ENCODE measurements at places on chromosomes 2 and 18.

DNA sequence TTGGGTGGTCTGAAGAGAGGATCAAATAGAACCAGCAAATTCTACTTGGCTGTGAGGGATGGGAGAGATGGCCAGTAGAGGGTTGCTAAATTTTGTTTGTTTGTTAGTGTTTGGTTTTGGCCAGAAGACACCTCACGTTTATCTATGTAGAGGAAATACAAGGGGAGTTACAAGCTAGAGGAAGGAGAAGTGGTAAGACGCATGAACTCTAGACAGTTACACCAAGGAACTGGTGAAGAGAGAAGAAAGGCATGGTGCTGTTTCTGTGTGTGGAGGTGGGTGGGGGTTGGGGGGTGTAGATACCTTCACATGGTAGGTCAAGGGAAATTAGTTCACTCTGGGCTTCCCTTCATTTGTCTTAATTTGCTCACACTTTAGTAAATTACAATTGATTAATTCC lies 25.6 kb downstream of the RASGRP3 start:
- DNase-seq: no peak

DNA sequence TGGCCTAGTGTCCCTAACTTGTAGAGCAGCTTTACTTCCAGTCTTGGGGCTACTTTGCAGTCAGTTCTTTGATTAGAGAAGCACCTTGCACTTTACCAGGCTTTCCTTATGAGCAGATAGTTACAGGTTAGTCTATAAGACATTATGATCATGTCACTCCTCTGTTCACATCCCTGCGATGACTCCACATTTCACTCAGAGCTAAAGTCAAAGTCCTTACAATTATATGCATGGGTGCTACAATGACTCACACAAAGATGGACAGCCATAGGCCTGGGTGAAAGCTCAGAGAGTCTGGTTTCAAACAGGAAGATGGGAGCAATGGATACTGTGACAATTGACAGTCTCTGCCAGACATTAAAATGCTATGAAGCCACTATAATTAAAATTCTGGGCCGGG lies 27.1 kb upstream of the SSB start:
- DNase-seq: no peak

DNA sequence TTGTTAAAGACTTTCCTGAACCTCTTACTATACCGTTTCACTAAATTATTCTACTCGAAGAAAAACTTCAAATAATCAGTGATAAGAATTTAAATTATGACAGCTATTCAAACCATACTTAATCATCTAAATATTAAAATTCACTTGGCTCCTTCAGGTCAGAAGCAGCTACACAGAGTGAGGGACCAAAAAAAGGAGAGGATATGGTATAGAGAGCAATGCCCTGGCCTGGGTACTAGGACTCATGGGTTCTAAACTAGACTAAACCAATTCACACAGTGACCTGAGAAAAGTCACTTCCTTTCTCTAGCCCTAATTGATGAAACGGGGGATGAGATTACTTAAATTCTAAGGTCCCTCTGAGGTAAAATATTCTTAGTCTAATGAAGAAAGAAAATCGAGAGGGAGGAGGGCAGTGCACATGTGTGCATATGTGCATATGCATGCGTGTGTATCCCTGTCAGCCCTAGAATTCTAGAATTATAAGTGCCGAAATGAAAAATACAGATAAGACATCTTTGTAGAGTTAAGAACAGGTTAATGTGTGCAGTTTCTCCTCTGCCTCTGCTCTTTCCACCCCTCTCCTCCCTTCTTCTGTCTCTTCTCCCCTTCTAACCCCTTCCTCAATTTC lies 11.2 kb downstream of the STRN start:
- no peak for DNase-seq

DNA sequence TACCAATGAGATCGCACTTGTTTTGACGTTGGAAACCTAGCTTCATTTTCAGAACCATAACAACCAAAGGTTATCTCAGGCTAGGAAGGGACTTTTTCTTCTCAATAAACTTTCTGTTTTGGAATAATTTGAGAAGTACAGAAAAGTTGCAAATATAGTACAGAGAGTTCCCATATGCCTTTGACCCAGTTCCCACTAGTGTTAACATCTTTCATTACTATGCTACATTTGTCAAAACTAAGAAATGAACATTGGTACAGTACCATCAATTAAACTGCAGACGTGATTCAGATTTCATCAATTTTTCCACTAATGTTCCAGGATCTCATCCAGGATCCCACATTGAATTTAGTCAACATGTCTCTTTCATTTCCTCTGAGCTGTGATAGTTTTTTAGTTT lies 111.6 kb downstream of the ATL2 start:
- no peak for DNase-seq

- no peak for DNase-seq
Observed at GRCh38 chr2:8922431-8922830, 81.1 kb downstream of the MBOAT2 start.

DNA sequence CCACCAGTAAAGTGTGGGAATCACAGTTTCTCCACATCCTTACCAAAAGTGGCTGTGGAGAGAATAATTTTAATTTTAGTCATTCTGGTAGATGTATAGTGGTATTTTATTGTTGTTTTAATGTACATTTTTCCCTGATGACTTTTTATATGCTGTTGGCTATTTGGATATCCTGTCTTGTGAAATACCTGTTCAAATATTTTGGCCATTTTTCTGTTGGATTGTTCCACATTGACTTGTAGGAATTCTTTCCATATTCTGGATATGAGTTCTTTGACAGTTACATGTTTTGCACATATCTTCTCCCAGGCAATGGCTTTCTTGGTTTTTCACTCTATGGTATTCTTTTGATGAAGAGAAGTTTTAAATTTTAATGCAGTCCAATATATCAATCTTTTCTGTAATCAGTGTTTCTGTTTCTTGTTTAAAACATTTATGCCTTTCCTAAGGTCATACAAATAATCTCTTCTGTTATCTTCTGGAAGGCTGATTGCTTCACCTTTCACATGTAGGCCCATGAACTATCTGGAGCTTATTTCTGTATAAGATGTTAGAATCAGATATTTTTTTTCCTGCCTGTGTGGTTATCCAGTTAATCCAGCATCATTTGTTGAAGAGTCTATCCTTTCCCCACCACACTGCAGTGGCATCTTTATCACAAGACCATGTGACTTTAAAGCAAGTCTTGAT lies 19.0 kb downstream of the AFTPH start:
- no peak for DNase-seq

Data from DMS 273 treated with DMSO at 0.1 percent for 48 hours (cell line).